ENCODE measurements at places on chromosomes 3 and 15.

DNA sequence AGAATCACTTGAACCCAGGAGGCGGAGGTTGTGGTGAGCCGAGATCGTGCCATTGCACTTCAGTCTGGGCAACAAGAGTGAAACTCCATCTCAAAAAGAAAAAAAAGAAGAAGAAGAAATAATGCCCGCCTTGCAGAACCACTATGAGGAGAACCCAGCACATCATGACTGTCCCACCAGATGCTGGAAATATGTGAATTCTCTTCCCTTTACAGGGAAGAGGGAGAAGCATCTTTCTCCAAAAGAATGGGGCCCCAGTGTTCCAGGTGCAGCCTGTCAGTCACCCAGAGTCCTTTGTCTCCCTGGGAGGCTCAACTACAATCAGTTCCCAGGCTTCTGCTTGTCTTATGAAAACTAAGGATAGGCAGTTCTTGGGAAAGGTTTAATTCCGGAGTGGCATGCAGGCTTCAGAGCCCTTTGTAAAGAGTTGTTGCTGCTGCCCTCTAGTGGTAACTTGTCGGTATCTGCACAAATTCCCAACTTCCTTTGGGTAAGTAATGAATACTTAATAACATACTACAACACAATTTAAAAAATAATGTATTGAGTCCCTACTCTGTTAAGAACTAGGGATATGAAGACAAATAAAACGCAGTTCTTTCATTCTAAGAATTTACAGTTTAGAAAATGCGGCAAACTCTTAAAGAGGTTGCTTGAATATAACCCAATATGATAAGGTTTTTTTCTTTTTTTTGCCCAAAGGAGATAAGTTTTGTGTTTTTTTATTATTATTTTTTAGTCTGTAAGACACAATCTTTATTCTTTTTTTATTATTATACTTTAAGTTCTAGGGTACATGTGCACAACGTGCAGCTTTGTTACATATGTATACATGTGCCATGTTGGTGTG lies 18.6 kb upstream of the TICRR start:
- DNase-seq, result peak; percentile 31

- DNase-seq, result no peak
Observed at GRCh38 chr3:140467796-140468315, 210.0 kb upstream of the TRIM42 start.

GRCh38 chr3:3927965-3928364 lies 128.7 kb downstream of the LRRN1 start:
- DNase-seq, result no peak

DNA sequence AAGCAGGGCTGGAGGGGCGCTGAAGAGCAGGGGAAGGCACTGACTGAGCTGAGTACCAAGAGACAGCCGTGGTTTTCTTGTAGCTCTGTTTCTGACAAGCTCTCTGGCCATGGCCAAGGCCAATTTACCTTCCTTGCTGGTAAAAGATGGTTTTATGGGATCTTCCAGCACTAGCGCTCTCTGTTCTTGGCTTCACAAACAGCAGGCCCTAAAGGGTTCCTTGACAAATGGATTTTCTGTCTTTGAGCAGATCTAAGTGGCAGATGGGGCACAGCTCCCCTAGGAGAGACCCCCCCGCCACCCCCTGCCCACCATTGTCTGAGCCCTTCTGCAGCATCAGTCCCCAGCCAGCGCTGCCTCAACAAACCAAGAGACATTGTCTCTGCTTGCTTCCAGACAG lies 66.6 kb downstream of the GAP43 start:
- DNase-seq, result no peak

- no peak for DNase-seq
Observed at GRCh38 chr15:27757052-27757451, 342.1 kb downstream of the OCA2 start.

- no peak for DNase-seq
Observed at GRCh38 chr3:126181398-126181725, 976 bp upstream of the ALDH1L1 start.

DNA sequence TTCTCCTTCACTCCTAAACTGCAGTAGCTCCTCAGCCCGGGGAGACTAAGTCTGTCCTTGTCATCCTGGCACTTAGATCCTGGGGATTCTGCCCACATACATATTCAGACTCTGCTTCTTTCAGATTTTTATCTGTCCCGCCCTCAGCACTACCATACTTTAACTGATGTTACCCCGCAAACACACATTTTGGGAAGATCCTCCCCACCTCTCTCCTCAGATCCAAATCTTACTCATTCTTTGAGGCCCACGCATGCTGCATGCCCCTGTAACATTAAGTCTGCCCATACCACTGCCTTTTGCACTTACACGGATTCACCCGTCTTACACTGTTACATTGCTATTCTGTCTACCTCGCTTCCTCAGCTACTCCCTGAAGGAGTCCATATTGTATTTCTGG lies 36.1 kb downstream of the SENP8 start:
- no peak for DNase-seq

DNA sequence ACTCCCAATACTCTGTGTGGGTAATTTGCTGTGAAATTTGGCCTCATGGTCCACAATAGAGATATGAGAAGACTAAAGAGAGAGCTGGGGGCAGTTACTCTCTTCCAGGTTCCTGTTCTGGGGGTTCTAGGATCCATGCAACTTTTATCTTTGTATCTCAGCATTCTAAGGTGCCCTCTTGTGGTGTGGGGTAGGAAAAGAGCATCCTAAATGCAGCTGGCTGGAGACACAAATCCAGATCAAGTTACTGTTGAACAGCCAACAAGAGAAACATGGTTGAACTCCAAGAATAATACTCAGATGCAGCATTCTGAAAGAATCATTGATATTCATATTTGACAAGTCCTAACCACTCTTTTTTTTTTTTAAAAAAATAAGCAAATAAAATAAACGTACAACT lies 238.2 kb downstream of the GREM1 start:
- DNase-seq, result no peak

- no peak for DNase-seq
Observed at GRCh38 chr3:72190050-72190449, 405.1 kb upstream of the PROK2 start.

Data from stimulated activated CD8-positive, alpha-beta memory T cell treated with anti-CD3 and anti-CD28 coated beads, Interleukin-4, amount 100 ng/mL, for 24 hours (primary cell).